ENCODE measurements at places on chromosomes 7 and 10.

DNA sequence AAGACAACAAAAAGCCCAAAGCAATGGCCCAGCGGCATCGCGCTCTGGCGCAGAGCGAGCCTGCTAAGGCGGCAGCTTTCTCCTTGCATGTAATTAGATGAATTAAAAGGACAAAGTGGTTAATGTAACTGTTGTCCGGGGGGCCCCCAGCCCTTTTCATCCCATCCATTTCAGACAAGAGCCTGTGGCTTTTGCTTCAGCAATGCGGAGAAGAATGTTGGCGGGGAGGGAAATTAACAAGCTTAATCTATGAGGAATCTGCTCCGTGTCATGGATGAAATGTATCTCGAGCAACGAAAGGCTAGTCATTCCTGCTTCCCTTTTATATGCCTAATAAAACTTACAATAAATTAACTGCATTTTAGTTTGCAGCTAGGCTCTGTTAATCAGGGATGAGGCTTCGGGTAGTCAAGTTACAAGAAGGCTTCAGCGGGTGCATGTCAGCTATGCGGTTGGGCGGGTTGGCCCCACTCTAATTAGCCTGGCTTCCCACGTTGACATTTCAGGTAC lies 203.3 kb downstream of the BUB3 start:
- DNase-seq = peak; percentile 82

DNA sequence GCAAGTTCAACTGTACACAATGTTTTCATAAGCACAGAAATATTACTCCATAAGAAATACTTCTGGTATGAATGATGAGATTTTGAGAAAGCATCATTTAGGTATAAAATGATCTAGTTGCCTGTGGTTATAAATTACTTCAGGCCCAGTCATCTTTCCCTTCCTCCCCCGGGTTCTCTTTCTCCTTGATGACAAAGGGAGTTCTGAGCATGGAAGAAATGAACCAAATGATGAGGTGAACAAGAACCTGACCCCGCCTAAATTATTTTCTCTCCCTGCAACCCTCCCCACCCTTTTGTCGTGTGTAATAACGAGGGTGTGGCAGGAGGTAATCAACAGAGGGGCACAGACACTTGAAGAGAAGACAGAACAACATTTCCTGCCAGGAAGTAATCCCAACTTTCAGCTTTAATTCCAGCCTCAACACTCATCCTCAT lies 319.6 kb upstream of the SP8 start:
- no peak for DNase-seq

DNA sequence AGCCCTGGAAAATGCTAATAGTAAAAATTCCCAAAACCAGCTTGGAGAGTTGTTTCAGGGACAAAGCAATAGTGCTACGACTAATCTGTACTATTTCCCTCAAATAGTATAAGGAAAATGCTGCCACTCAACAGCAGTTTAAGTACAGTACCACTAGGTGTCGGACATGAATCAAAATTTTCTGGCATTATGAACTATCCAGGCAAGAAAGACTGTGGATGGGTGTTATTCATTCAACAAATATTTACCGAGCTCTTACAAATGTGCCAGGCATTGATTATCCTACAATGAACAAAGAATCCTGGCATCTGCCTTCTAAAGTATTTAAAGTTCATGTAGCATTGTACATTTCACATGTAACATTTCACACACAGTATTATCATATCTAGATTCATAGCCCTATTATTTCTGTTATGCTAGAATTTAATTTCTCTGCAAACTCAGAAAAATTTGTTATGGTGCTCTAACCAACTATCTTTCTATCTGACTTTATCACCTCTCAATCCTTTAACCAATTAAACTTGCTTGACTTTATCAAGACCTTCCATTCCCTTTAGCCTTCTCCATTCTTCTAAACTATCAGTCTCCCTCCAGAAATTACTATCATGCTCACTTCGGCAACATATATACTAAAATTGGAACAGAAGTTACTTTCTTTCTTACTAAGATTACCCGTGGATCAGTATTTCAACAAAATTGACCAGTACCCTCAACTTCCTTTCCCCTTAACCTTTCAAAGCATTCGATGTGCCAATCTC lies 80.6 kb downstream of the ARHGAP21 start:
- no peak for DNase-seq

DNA sequence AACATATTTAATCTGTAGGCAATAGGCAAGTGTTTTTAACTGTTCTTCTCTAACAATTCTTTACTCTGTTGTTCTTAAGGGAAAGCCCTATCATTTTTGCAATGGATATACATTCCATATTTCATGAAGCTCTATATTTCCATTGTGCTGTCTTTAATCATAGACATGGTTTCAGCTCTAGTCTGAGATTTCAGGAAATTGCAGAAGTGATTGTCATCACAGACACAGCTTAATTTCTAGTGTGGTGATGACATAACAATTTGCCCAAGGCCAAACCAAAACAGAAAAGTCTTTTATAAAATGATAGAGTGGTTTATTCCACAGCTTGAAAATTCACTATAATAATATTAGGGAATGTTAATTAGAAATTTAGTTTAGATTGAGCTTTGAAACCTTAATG lies 494.1 kb upstream of the SEMA3A start:
- DNase-seq = no peak

GRCh38 chr7:30900053-30900452 lies 11.6 kb upstream of the AQP1 start:
- no peak for DNase-seq

DNA sequence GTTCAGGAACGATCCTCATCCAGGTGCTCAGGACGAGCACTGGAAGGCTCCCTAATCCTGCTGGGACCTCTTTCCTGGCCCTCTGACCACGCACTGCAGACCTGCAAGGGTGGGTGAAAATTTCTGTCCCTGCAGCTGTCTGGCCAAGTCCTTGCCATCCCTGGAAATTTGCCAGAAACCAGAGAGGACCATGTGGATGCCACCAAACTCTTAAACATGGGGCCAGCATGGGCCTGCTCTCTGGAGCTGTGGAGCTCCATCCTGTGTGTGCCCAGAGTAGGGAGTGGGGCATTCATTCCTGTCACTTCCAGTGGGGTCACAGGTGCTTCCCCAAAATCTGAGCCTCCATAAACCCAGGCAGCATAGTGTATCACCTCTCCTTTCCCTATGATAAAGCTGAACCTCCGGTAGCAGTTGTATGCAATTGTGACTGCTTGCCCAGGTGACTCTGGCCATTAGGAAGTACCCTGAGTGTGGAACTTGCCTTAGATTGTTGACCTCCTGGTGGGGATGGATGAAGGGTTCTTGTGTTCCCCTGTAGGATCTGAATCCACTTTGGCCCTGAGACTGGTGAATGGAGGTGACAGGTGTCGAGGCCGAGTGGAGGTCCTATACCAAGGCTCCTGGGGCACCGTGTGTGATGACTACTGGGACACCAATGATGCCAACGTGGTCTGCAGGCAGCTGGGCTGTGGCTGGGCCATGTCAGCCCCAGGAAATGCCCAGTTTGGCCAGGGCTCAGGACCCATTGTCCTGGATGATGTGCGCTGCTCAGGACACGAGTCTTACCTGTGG lies 57.1 kb downstream of the DMBT1 start:
- DNase-seq = no peak

GRCh38 chr7:88391247-88391646 lies 84.6 kb upstream of the STEAP4 start:
- no peak for DNase-seq

- no peak for DNase-seq
These were observed 108.2 kb downstream of the C1GALT1 start for GRCh38 chr7:7290429-7291122.

DNA sequence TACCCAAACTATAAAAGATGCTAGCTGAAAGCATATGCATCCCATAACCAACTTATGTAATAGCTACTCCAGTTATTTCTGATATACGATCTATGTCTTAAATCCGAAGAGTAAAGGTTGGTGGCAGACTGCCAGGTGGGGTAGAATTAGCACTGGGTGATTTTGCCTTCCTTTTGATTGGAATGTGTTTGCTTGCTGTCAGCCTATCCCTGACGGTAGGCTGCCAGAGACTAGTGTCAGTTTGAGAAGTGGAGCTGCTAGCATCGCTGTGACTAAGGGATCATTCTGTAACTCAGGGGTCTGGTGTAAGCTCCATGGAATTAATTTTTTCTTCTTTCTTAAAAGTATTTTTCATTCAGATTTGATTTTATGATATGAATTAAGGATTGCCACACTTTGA lies 9.5 kb upstream of the SEM1 start:
- DNase-seq = no peak

GRCh38 chr7:134949171-134949570 lies 37.1 kb upstream of the AGBL3 start:
- DNase-seq = no peak

DNA sequence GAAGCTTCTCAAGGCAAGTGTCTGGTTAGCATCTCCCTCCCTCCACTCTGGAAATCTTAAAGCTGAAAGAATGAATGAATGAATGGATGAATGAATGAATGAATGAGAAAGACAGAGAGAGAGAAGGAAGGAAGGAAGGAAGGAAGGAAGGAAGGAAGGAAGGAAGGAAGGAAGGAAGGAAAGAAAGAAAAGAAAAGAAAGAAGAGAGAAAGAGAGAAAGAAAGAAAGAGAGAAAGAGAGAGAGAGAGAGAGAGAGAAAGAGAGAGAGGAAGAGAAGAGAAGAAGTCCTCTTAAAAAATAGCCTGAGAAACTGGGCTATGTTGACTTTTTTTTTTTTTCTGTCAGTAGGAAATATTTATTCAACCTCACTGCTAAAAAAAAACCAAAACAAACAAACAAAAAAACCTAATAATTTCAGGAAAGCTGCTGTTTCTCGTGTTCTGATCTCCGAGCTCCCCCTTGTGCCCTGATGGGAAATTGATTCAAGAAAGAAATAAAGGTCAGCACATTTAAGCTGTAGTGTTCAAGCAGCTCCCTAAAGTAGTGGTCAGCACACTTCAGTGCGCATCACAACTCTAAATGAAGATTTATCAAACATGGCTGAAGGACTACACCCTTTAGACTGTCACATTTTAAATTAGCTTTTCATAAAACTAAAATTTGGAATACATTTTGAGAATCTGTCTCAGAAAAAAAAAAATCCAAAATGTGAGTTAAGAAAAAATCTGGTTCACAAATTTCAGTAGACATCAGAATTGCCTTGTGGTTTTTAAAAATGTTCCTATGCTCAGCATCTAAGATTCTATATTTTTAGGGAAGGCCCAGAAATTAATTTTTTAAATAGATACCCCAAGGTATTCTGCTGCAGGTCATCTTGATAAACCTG lies 154.3 kb downstream of the ELAPOR2 start:
- peak; percentile 18 for DNase-seq

GRCh38 chr10:20879136-20879535 lies 18.0 kb downstream of the NEBL start:
- DNase-seq = no peak

DNA sequence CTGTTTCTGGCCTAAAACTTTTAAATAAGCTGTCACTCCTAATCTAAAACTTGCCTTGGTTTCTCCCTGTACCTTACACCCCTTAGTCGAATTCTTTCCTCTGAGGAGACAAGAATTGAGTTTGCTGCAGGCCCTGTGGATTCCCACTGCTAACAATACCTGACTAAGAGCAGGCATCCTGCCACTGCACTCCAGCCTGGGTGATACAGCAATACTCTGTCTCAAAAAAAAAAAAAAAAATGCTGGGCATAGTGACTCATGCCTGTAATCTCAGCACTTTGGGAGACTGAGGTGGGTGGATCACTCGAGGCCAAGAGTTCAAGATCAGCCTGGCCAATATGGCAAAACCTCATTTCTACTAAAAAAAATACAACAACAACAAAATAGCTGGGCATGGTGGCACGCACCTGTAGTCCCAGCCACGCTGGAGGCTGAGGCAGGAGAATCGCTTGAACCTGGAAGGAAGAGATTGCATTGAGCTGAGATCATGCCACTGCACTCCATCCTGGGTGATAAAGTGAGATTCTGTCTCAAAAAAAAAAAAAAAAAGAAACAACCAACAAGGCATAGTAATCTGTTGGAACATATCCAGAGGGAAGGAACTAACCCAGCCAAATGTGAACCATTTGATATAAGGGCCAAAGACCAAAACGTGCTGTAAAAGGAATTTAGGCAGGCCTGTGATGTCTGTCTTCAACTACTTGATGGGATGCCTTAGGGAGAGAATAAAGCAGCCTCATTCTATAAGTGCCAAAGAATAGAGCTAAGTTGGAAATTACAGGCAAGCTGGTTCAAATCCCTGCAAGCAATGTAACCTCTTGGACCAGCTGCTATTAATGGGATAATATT lies 732.7 kb upstream of the AUTS2 start:
- no peak for DNase-seq

DNA sequence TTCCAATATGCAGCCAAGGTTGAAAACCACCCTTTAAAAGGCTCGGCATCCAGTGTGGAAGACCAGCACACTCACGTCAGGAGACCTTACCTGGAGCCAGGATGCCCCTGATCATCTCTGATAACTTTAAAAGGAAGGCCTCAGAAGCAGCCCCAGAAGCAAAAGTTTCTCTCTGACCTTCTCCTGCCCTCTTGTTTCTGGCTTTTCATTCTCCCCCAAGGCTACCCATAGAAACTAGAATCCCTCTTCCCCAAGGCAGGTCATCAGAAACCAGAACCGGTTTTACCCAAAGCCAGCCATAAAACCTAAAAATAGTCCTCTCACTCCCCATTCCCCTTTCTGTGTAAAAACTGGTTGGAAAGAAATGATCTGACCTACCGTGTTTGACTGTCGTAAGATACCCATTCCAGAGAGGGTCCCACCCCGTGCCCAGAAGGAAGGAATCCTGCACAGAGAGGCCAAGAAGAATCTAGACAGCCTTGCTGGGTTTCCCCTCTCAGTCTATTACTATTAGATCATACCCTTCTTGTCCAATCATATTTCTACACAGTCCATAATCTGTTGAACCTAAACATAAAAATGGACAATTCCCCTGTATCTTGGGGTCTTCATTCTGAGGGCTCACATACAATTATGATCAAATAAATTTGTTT lies 17.5 kb upstream of the TSPAN14 start:
- DNase-seq = no peak

DNA sequence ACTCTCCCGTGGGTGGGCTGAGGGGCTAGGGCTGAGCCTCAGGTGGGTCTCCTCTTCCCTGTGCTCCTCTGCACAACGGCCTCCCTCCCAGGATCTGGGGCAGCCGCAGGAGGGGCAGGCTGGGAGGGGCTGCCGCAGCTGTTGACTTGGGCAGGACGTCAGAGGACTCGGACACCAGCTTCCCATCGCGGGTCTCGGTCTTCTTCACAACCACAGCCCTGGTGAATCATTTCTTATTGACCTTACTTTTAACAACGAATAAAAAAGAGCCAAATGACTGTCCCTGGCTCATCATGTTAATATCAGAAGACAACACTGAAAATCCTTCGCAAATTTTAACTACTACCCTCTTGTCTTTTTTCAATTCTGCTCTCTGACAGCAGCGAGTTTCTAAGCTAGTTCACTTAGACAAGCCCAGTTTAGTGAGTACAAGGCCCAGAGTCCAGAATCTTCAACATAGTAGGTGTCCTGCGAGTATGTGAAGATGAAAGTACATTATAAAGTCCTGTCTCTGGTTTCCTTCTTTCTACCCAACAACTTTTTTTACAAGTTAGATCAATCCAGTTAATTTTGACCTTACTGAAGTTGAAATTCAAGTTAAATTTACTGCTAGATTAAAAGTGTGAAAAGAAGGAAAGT lies 32.4 kb downstream of the CTNNA3 start:
- DNase-seq = no peak

GRCh38 chr7:151681726-151682125 lies 162.0 kb upstream of the RHEB start:
- no peak for DNase-seq

- DNase-seq = no peak
These were observed 39.0 kb upstream of the SORBS1 start for GRCh38 chr10:95600158-95600557.
